GM10248 (cell line): ENCODE measurements at places on chromosomes 11 and 22.

DNA sequence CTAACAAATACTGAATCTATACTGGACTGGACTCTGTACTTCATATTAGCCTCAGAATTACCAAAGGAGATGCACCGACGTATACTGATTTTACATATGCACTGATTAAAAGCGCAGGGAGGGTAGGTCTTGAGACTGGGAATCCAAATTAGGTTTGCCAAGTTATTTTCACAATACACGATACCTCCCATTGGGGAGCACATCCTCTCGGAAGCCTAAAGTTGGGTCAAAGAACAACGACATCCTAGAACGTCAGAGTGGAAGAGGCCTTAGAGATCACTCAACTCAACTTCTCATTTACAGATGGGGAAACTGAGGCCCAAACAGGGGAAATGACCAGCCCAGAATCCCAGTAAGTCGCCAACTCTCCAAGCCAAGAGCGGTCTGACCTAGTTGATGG lies 626 bp downstream of the DNAL4 start:
- no peak for DNase-seq

DNA sequence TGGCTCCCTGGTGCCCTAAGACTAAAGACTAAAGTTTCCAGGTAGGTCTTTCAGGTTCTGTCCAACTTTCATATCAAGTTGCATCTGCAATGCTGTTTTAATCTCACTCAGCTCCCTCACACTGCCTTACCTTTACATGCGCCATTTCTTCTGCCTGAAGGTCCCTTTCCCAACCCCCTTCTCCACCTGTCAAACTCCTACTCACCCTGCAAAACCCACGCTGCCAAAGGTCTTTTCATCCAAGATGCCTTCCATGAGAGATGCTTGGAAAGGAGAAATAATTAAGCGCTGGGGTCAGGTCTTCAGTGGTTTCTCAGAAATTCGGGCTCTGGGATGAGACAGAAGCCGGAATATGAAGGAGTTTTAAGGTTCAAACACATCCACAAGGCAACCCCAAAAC lies 95.1 kb downstream of the MN1 start:
- no peak for DNase-seq

- no peak for DNase-seq
Observed at GRCh38 chr22:39290724-39291161, 28.7 kb downstream of the RPL3 start.

GRCh38 chr11:45233121-45233803 lies 52.9 kb downstream of the SYT13 start:
- peak; percentile 86 for DNase-seq

GRCh38 chr11:8382436-8383053 lies 118.9 kb upstream of the LMO1 start:
- DNase-seq, result no peak

DNA sequence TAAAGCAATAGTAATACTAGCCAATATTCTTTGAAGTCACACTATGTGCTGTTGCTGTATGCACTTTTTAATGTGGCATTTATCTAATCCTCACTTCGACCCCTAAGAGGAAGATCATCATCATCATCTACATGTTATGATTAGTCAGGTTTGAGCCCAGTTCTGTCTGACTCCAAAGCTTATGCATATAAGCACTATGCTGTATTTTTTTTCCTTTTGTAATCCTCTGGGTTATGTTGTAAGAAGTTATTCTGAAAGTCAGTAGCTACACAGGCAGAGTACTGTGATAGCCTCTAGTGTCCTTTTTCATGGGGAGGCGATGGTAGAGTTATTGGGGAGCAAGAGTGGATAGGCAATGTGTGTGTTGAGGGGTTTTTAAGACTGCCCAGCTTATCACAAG lies 11.1 kb downstream of the MMP20 start:
- DNase-seq, result no peak

GRCh38 chr11:67261946-67262681 lies 4.2 kb upstream of the GRK2 start:
- no peak for DNase-seq

GRCh38 chr11:77886401-77886800 lies 65.5 kb downstream of the AAMDC start:
- DNase-seq, result no peak

DNA sequence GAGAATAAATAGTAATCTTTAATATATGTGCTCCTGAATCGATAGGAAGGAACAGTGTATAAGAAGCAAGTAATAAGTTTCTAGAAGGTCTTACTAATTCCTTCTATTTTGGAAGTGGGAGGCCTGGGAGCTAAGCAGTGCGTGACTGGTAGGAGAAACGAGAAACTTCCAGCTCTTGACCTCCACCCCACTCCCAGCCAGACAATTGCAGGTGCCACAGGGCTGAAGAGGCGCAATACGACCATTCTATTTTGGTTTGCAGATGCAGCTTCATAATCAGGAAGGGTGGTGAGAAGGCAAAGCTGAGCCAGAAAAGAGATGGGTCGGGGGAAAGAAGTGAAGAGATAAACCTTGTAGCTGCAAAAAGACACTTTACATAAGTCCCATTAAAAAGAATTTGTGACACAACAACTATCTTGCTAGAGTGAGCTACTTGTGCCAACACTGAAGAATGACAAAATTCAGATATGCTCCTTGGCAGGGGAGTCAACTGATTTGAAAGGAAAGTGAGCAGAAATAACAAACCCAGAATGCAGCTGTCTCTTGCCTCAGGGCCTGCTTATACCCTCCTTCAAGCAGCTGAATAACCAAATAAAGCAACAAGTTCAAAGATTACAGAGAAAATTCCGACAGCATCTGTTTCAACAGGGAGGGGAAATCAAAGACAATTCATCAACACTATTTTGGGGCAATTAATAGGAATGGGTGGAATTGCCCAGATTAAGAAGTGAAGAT lies 35.1 kb downstream of the GRIA4 start:
- no peak for DNase-seq

DNA sequence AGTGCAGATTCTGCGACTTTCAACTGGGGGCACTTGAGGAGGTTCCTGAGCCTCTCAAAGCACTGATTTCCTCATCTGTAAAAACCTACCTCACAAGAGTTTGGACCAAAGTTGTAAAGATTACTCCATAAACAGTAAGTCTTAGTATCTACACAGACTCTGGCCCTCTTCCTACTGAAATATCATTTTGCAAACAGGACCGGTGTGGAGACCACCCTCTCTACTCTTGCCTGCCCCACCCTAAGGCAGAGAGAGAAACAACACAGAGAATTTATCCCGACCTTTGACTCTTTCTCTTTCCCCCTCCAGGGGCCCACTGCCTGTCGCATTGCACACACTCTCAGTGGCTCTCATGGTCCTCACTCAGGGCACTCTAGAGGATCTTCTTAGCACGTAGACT lies 117.9 kb upstream of the LDLRAD3 start:
- no peak for DNase-seq

DNA sequence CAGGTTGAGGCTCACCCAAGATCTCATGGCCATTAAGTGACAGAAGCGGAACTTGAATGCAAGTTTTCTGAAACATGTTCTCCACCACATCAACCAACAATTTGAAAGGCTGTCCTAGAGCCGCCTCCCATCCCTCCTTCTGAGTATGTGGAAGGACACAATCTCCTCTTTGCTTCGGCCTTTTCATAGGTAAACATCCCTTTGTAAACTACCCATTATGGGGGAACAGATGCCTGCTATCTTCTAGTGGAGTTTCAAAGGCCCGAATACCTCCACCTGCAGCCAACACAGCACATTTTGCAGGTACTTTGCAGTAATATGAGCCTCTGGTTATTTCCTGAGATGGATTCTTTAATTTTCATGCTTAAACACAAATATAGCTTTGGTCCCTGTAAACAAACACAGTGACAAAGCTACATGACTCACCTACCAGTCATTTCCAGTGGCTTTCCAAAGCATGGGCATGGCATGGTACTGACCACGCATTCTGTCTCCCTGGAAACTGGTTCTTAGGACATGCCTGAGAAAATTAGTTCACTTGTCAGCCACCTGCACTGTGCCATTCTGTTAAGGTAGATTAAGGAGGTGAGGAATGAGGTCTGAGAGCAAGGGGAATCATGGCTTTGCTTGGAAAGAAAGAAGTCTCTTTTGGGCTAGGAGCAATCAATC lies 60.2 kb downstream of the EHF start:
- DNase-seq, result no peak

- peak; percentile 83 for DNase-seq
Observed at GRCh38 chr11:64204464-64204989, 2.0 kb upstream of the FERMT3 start.

DNA sequence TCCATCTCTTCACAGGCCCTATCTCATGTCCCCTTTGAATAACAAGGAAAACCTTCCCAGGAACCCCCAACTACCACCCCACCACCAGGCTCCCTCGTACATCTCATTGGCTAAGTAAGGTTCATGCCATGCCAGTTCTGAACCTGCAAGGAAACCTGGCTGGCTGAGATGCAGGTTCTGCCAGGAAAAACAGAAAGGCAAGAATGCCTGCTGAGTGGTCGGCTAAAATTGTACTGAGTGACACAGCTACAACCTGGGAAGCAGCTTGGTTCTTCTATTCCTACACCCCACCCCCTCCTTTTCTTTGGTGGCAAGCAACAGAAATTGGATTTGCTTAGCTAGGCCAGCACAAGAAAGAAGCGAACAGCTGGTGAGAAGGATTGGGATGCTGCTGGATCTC lies 36.1 kb upstream of the TSPAN18 start:
- DNase-seq, result no peak

- no peak for DNase-seq
Observed at GRCh38 chr22:42067671-42068251, 2.9 kb downstream of the NAGA start.

DNA sequence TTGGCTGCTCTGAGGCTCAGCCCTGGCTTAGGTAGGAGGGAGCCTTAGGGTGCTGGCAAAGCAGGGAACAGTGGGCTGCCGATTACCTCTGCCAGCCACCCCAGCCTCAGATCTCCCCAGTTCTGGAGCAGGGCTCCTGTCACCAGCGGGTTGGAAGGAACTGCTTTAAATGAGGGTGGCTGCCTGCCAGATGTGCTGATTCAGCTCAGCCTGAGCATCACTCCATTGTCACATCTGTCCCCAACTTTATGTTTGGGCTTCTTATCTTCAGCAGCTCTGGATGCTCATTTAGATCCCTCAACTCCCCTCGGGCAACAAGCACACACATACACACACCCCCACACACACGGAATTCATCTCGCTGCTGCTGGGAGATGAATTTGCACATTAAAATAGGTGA lies 16.9 kb upstream of the ANKK1 start:
- DNase-seq, result no peak

DNA sequence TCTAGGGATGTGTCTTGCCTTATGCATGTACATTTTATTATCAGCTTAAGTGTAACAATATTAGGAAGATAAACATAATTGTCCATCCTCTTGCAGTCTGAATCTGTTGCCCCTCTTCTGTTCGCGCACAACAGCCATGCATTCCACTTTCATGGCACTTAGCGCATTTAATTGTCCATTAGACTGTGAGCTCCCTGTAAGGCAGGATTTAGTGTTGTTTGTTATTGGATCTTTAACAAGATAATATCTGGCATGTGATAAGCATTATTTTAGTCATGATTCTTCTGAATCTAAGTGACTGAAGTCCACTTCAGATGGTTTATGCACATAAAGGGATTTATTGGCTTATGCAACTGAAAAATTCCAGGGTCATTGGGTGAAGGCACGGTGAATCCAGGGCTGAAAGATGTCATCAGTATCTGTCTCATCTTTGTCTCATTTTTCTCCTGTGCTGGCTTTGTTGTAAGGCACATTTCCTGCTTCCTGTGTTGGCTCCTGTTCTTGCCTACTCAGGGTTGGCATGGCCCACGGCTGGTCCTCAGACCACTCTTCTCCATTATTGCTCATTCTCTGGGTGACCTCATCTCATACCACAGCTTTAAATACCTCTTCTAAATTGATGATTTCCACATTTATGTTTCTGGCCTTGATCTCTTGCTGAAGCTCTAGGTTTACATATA lies 37.6 kb downstream of the ATXN10 start:
- no peak for DNase-seq

DNA sequence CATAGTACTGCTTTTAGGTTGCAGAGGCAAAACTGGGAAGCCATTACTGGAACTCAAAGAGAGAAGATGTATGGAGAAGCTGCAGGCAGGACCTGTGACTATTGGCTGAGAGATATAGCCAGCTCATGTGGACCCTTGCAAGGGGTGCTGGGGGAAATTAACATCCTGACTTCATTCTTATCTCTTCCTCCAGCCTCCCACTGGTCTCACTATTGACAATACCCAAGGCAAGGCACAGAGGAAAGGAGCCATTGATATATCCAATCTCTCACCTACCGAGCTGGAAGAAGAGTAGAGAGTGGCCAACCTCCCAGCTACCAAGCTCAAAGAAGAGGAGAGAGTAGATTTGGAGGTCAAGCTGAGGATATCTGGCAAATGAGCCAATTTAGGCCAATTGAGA lies 36.8 kb upstream of the ZBED5 start:
- no peak for DNase-seq

- DNase-seq, result peak; percentile 87
Observed at GRCh38 chr11:94128746-94129511, at the start of gene PANX1. Gene PANX1, plus strand, starts transcription at chr11:94128841. Its CDS starts 472 bp downstream, at chr11:94129313.

GRCh38 chr22:50683086-50683993 lies 10.7 kb downstream of the SHANK3 start:
- no peak for DNase-seq

DNA sequence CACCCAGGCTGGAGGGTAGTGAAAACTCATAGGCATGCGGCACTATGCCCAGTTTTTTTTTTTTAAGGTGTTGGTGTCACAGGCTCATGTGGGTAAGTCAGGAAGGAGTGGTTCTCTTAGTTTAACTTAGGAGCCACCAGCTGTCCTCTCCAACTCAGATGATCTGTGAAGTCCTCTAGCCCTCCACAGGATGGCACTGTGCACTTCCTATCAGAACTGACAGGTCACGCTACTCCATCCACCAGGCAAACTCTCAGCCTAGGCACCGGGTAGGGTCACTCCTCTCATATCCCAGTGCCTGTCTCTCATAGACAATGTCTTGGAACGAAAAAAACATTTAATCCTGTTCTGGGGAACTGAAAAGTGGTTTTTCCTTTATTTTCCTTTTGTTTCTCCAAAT lies 16.5 kb downstream of the NAP1L4 start:
- peak; percentile 39 for DNase-seq

- DNase-seq, result no peak
Observed at GRCh38 chr11:120332822-120333716, 3.1 kb upstream of the ARHGEF12 start.

GRCh38 chr11:23359297-23359696 lies 499.0 kb upstream of the CCDC179 start:
- no peak for DNase-seq

DNA sequence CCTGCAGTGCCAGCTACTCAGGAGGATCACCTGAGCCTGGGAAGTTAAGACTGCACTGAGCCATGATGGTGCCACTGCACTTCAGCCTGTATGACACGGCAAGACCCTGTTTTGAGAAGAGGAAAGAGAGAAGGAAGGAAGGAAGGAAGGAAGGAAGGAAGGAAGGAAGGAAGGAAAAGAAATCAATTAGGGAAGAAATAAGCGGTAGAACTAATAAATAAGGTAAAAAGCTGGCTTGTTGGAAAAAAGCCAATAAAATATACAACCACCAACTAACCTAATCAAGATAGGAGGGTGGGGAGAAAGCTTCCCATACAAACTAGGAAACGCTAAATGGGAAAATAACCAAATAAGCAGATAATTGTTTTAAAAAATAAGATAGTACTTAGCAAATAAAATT lies 12.3 kb downstream of the A4GALT start:
- no peak for DNase-seq

GRCh38 chr11:75508051-75508561 lies 17.6 kb downstream of the GDPD5 start:
- DNase-seq, result peak; percentile 50

GRCh38 chr22:17489101-17489500 lies 74.2 kb upstream of the SLC25A18 start:
- DNase-seq, result no peak
